ENCODE measurements at places on chromosomes 7 and 10.

DNA sequence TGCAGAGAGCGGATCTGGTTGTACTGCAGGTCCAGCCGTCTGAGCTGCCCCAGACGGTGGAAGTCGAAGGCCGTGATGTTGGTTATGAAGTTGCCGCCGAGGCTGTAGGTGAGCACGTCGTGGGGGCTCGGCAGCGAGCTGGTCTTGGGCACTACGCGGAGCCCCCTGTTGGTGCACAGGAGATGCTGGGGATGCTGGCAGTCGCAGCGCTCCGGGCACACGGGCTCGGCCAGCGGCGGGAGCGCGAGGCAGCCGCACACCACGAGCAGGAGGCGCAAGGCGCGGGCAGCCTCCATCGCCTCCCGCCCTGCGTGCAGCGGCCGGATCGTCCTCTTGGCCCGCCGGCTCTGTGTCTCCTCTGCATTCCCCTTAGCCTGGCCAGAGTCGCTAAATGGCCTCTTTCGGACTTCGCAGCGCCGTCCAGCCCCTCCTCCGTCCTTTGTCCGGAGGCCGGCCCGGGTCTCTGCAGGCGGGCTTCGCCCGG is 337 bp downstream of the TRIL start:
- no peak for DNase-seq

GRCh38 chr7:33536398-33537103 is 368.8 kb upstream of the BMPER start:
- no peak for DNase-seq

- DNase-seq = no peak
These were observed 12.1 kb downstream of the KBTBD2 start for GRCh38 chr7:32879460-32879859.

DNA sequence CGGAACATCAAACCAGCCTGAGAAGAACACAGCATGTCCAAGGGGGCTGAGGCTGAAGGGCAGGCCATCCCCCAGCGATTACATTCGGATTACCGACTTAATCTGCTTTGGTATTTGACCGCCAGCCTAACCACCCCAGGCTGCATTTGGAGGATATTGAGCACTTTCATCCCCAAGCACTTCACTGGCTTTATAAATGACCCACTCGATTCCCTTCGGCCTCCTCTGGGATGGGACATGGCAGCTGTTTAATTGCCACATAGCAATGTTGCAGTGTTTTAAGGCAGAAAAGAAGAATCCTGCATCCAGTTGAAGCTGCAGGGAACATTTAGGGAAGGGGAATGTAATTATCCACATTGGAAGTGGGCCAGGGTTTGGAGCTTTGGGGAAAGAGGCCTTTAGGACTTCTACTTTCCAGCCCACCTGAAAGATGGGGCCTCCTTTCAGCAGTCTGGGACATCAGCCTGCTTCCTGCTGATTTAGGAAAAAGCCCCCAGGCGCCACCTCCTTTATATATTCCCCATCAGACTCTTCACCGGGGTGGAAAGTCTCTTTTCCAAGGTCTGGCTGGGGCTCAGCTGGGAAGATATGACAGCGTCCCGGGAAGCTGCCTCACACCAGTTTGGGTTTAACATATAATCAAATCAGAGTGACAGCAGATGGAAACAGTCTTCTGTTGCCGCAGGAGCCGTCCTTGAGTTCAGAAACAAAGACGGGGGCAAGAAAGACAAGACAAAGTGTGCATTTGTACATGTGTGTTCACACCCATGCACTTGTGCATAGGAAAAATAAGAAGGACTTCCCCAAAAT is 9.2 kb downstream of the DPCD start:
- no peak for DNase-seq

DNA sequence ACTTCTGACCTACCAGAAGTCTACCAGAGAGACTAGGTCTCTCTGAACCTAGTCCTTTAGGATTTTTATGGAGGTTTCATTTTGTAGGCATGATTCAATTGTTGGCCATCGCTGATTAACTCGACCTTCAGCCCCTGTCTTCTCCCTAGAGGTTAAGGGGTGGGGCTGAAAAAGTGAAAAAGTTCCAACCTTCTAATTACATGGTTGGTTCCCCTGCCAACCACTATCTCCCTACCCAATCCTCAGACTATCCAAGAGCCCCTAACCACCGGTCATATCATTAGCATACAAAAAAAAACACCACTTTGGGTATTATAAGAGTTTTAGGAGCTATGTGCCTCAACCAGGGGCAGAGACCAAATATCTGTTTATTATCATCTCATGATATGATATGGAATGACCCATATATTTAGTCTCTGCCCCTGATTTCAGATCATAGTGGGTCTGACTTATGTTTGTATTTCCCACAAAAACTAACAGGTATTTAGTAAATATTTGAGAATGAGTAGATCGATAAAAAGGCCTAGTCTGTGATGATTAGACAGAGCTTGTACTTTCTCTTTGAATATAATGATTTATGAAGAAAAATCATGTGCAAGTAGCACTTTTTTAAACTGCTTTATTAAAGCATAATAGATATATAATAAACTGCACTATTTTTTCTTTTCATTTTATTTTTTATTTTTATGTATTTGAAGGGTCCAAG is 35.8 kb downstream of the DNAJC9 start:
- no peak for DNase-seq

GRCh38 chr10:125203186-125203800 is 42.9 kb upstream of the CTBP2 start:
- no peak for DNase-seq

DNA sequence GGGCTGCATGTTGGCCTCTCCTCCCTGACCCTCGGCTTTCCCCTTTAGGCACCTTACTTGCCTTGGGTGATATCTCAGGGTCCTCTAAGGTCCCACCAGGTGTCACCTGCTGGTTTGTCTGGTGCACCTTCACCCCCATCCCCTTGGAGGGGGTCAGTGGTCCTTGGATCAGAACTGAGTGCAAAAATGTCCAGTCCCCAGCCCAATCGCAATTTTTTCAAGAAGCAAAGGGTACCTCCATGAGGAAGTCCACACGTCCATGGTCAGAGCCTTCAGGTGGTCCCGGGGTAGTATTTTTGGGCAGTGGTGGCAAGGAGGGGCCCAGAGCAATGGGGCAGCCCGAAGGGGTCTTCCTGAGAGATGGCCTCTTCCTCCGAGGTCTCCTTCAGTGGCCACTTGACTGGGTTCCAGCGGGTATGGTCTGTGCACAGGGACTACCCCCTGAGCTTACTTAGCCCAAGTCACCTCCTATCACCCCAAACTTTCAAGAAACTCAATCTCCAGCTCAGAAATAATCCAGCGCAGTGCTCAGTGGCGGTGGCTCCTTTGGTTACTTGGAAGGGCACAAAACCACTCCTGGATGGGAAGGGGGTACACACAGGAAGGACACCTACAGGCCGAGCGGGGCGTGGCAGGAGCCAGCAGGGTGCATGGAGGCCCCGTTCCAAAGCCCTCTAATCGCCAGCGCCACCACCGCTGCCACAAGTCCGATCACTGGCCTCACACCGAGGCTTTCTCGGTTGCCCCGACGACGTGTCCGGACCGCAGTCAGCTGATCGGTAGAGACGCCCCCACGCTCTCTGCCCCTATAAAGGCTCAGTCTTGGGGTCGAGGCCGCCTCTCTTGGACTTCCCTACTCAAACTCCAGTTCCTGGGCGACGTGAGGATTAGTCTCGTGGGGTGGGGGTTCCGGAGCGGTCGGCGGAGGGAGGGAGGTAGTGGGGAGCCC is 4.5 kb downstream of the SAP25 start:
- DNase-seq = no peak

DNA sequence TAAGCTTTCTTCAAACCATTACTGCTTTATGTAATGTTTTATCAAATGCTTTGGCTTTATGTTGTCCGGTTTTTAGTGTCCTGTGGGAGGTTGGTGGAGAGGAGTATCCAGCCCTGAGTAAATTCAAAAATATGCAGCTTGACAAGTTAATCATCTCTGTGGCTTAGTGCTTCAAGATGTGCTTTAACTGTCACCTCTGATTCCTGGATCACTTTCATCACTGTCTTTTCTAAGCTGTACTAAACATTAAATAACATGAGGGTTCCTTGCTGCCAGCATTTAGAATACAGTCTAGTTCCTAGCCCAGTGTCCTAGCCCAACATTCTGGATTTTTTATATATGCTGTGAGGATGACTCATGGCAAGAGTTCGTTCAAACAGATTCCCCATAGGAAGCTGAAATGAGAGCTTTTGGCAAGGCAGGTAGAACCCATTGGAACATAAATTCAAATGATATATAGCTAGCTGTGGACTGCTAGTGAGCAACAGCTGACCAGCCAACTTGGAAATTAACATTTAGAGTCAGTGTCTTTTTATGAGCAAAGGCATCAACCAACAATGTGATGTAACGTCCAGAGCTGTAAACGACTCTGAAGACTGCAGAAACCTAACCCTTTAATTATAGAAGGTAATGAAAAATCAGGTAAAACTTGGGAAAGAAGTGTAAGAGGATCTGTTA is 80.6 kb upstream of the OIT3 start:
- no peak for DNase-seq

DNA sequence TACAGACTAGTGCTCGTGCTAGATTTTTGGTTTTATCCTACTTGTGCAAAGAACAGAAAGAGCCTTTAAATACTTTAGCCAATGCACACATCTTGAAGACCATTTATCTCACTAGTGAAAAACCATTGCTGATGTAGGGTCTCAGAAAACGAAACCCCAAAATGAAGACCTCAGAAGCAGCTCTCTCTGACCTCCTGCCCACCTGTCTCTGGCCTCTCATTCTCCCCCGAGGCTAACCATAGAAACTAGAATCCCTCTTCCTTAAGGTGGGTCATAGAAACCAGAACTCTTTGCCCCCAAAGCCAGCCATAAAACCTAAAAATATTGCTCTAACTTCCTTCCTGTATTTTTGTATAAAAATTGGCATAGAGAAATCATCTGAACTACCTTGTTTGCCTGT is 112.2 kb downstream of the KIF20B start:
- no peak for DNase-seq

All from KG1 (cell line).